Dermis microvascular lymphatic vessel endothelial cell (primary cell): ENCODE measurements at places on chromosomes 16 and 17. TPM values are rescaled to one million over a fixed set of nuclear protein-coding genes. Genes with fewer than 3 reads are reported as not detected.
A peak's percentile ranks its signal among the peaks of the same experiment; 100 is the strongest.

Gene KRT34
- total RNA-seq = under 0.01 TPM in 1 of 2 replicates, not detected in the other

Gene C1QTNF8
- total RNA-seq = not detected in 2 replicates

DNA sequence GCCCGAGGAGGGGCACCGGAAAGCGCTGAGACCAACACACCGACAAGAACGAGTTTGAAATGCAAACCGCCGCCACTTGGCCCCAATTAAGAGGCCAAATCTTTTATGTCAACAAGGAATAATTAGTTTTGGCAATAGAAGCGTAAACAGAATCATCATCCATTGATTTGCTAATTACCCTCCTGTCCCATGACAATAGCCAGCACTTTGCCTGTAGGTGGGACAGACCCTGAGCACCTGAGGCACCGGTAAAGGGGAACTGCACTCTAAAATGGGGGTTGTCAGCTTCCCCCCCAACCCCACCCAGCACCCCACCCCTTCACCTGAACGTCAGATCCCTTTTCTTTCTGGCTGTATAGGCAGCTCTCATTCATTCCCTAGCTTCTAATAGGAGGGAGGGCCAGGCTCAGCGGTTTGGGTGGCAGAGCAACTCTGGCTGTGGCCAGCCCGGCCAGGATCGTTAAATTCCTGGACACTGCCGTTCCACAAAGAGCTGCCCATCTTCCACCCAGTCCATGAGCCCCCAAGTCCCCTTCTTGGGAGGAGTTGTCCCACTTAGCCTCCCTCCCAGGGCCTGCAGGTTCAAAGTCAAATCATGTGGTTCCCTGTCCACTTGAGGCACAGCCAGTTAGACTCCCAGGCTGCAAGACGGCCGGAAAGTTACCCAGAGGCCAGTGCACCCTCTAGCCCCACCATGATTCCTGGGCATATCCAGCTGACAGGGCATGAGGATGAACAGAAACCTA, 45.8 kb downstream of the WNT3 start:
- no peak for DNase-seq

- DNase-seq = no peak
Observed at GRCh38 chr17:30788918-30789317, 35.6 kb downstream of the CRLF3 start.

GRCh38 chr16:67593288-67593687, 31.0 kb downstream of the CTCF start:
- DNase-seq = no peak

- no peak for DNase-seq
Observed at GRCh38 chr17:48611681-48612455, 1.1 kb upstream of the HOXB7 start.

- DNase-seq = peak; percentile 57
Observed at GRCh38 chr16:88527186-88527936, 42.8 kb upstream of the ZC3H18 start.

GRCh38 chr17:22337467-22337866, 645.1 kb downstream of the KCNJ18 start:
- no peak for DNase-seq
